Pancreas (tissue), 10 donors: ENCODE measurements at places on chromosomes 4 and X.

GRCh38 chr4:113904877-113905276 lies 74.6 kb downstream of the ARSJ start:
- DNase-seq = no peak

- no peak for DNase-seq
Measured at GRCh38 chr4:55437823-55438222, 42.1 kb downstream of the TMEM165 start.

GRCh38 chrX:15207384-15207783 lies 62.5 kb downstream of the ASB9 start:
- no peak for DNase-seq

DNA sequence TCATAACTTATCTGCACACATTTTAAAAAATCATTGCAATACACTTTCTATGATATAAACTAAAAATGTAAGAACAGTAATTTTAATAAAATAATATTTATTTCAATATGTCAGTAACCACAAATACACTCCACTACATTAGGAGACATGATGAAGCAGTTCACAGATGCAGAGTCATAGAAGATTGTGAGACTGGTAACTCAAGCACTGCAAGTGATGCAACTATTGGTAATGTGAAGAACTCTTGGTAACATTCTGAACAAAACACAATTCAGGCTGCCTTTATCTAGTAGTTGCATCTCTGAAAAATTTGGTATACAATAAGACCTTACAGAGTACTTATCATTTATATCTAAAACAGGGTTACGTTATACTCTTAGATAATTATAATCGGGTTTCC lies 52.6 kb upstream of the LRAT start:
- no peak for DNase-seq
